ENCODE measurements at places on chromosomes 2 and 18. TPM values are rescaled to one million over a fixed set of nuclear protein-coding genes. Genes with fewer than 3 reads are reported as not detected.
A peak's percentile ranks its signal among the peaks of the same experiment; 100 is the strongest.

DNA sequence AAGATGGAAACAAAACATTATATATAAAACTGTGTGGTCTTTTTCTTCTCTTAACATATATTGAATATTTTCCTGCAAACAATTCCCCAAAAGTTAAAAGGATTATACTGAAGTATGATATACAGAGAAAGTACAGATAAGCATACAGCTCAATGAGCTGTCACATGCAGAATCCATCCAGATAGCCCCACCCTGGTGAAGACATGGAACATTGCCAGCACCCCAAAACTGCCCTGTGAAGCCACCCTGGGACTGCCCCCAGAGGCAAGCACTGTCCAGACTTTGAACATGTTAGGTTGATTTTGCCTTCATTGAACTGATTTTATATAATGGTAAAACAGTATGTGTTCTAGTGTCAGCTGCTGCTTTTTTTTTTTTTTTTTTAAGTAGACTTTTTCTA, 112.3 kb upstream of the IL1R2 start:
- no peak for DNase-seq

ANKRD23 gene
- total RNA-seq = 2.7 TPM

- DNase-seq = peak; percentile 49
Observed at GRCh38 chr2:233331536-233331935, 22.8 kb upstream of the DGKD start.

- peak; percentile 73 for DNase-seq
Observed at GRCh38 chr18:35267161-35267651, 22.8 kb downstream of the ZSCAN30 start.

TUBA3E gene
- not detected for total RNA-seq

DNA sequence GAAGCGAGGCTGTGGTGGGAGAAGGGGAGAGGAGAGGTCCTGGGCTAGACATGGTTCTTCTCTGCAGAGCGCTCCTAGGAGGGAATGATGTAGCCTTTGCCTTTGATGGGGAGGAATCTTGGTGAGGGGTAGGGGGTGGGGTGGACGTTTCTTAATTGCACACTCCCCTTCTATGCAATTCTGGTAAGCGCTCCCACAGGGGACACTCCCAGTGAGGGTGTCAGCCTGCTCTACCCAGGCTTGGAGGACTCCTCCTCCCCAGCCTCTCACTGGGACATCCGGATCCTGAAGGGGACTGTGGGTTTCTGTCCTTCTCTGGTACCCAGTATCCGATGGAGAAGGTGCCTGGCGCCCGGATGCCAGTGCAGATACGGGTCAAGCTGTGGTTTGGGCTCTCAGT, 114.3 kb downstream of the DYSF start:
- DNase-seq = no peak

- DNase-seq = no peak
Observed at GRCh38 chr18:36594621-36595020, 234.2 kb downstream of the TPGS2 start.

- no peak for DNase-seq
Observed at GRCh38 chr2:238857959-238858358, 10.1 kb downstream of the TWIST2 start.

DNA sequence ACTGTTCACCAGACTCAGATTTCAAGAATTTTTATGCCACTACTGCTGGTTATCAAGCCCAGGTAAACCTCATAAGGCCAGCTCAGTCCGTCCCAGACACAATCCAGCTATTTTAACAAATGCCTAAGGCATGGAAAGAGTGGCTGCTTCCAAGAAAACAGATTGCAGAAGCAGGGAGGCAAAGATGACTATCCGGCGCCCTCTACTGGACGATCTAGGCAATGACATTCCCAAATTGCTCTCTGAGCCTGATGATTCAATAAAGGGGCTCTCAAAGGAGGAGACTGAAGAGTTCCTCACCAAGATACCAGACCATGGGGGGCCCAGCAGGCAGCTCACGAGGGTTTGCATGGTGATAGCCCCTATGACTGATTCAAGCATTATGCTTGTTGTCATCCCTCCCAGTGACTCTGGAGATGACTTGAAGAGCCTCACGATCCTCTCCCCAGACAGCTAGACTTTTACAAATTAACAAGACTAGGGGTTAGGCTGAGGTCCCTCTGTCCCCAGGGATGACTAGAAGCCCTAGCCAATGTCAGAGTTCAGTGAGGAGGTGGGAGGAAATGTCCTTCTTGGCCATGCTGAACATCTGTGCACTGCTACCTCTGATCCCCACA, 25.0 kb downstream of the SERPINB8 start:
- peak; percentile 9 for DNase-seq

GRCh38 chr2:234947556-234947955, 4.3 kb upstream of the SH3BP4 start:
- DNase-seq = no peak

BCL2 gene
- 62.8 TPM for total RNA-seq

PROKR1 gene
- total RNA-seq = 0.60 TPM

VPS54 gene
- 9.2 TPM for total RNA-seq

DNA sequence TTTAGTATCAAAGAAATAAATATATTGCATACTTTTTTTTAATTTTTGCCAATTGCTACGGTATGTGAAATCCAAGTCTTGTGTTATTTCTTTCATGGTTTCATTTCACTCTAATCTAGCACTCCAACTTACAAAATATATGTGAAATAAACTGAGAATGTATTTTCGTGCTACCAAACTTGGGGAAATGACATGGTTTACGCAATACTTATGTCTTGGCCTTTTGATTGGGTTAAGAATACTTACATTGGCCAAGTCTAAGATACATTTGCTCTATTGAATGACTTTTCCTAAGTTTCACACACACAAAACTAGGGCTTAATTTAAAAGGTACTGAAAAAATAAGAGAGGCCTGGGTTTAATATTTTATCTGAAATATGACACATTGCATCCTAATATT, 80.5 kb downstream of the VRK2 start:
- no peak for DNase-seq

GRCh38 chr2:189658306-189659212, 2.7 kb upstream of the ASNSD1 start:
- DNase-seq = no peak

DNA sequence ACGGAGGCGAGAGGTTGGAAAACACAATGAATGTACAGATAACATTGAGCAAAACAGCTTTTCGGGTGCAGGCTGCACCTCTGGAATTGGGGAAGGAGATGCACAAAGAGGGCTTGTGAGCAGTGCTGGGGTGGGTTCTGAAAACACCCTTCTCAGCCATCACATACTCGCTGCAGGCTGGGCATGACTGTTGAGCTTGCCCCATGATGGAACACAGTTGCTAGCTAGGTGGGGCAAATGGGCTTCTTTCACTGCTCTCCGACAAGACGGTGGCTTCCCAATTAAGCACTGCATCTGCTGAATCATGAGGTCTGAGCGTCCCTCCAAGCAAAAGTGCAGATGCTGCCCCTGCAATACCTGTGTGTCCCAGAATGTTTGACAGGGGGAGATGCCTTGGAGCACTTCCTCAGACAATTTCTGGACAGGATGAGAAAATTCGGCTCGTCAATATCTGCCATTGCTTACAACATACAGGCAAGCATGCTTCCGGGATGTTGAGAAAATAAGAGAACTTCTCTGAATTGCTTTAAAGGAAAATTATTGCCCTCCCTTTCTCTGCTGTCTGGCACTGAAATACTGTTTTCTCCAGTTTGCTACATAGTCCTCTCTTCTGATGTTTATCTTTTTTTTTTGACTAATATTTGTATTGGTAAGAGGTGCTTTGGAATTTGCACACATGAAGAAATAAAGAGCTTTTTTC, 77.3 kb upstream of the SH3BP4 start:
- DNase-seq = no peak

DNA sequence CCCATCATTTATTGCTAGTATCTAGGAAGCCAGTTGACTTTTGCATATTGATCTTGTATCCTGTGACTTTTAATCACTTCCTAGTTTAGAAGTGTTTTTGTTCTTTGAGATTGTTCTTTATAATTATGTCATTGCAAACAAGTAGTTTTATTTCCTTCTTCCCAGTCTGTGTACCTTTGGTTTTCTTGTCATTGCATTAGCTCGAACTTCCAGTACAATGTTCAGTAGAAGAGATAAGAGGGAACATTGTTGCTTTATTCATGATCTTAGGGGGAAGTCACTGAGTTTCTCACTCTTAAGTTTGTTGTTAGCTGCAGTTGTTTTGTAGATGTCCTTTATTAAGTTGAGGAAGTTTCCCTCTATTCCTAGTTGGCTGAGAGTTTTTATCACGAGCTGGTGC, 61.0 kb downstream of the TRAPPC12 start:
- DNase-seq = no peak

DNA sequence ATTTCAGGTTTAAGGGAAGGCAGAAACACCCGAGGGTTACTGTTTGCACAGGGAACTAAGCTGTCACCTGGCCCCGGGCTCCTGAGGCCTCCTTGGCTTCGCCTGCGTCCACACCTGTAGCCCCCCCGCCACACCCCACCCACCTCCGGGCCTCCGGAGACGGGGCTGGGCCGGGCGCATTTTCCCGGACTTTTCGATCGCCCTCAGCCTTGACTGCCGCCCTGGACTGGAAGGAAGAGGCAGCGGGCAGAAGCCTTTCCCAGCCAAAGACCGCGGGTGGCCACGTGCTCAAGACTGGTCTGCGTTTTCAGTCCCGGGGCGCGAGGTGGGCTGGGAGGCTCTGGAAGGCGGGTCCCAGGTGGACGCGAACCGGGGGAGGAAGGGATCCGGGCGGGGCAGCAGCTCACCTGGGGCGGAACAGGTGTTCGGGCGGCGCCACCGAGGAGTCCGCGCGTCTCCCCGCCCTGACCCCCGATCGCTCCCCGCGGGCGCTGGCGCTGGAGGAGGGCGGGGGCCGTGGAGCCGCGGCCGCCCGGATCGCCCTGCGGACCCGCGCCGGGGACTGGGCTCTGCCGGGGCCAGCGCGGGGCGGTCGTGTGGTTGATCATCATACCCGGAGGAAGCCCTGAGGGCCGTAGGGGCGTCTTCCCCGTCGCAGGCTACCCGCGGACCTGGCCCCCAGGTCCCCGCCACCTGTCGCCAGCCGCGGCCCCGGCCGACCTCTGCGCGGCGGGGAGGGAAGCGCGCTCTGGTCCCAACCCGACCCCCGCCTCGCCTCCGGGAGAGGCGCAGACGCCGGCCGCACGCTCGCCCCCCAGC, 3.2 kb downstream of the ID2 start:
- DNase-seq = peak; percentile 49

RGPD4 gene
- total RNA-seq = 0.87 TPM

SERPINB3 gene
- not detected for total RNA-seq

DNA sequence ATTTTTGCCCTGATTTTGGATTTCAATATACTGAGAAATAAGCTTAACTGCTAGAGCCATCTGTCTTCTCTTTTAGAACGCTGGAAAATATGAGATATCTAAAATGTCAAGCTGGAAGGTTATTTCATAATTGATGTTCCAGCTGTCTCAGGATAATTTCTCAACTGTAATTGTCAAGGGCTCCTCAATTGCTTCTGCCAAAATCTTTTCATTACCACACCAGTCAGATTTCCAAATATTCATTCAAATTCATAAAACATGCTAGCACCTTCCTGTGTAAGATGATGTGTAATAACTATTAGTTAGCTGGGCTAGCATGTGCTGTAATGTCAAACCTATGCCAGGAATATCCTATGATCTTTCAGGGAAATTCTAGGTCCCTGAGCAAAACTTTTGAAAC, 88.1 kb downstream of the TNFRSF11A start:
- no peak for DNase-seq

DNA sequence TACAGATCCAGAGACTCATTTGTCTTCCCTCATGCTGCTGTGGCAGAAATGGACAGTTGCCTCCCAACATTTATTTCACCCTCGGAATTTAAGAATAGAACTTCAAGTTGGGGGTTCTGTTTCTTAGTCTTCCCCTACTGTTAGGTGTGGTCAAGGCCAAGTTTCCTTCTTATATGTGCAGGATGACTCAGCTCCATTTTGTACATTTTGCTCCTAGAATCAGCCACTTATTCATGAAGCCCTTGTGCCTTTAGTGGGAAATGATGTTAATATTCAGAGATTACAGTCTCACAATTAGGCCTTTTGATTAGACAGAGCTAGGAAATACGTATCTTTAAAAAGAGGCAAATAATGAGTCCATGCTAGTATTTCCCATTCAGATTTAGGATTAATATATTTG, 46.2 kb upstream of the ELOA2 start:
- DNase-seq = no peak

- no peak for DNase-seq
Observed at GRCh38 chr18:13368080-13368813, 149.7 kb downstream of the LDLRAD4 start.

LHCGR gene
- not detected for total RNA-seq

TIA1 gene
- total RNA-seq = 87.0 TPM

ABCB11 gene
- not detected for total RNA-seq

DNA sequence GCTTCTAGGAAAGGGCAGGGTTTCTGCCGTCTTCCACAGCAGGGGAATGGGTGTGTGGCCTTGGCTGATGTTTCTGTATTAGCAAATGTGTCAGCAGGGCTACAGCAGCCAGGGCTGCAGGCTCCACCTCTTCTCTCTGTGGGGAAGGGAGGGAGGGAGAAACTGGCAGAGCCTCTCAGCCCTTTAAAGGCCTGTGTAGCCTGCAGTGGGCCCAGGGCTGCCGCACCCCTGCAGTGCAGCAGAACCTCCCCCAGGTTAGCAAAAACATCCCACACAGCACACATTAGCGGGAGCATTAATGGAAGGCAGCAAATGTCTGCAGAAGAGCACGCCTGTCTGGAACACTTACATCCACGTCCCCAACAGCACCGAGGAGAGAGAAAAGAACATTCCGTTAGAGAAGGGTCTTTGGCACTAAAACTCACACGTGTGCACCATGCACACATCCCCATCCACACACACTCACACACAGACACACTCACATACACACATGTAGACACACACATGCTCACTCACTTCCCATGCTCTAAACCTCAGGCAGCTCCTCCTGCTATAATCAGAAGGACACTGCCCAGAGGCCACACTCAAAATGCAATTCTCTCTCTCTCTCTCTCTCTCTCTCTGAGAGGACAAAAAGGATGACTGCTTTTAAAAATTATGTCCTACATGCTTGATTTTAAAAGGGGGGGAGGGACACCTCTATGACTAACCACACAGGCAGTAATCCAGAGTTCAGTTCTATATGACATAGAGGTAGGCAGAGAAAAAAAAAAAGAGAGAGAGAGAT, 24.1 kb downstream of the MRPL35 start:
- no peak for DNase-seq

DNA sequence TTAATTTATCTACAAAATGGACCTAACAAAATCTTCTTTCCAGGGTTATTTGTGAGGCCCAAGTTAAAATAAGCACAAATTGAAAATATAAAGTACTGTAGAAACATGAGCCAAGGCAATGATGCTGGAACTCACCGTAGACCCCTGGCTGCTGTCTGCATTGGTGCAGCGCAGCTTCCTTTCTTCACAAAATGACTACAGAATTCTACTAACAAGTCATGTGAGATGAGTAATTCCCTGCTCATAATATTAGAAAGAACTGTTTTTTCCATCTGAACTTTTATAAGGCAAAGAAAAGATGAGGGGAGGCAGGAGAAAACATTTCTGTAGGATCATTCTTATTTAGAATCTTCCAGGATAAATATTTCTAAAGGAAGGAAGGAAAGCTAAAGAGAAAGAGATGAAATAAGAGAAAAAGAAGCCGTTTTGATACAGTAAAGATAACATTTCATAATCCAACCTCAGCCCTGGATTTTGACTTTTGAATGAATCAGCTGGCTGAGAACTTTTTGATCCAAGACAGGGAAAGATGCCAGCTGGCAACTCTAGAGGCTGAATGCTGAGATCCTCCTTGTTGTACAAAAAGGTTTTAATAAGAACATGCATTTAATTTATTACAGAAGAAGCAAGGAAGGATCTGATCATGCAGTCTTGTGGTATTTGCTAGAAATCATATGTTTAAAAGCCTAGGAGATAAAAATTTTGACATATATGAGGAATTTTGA, 183.9 kb upstream of the KLHL14 start:
- DNase-seq = no peak

- no peak for DNase-seq
Observed at GRCh38 chr18:10160251-10160650, 246.4 kb downstream of the VAPA start.

DSG4 gene
- not detected for total RNA-seq
